ENCODE measurements at places on chromosomes 16 and 17.

DNA sequence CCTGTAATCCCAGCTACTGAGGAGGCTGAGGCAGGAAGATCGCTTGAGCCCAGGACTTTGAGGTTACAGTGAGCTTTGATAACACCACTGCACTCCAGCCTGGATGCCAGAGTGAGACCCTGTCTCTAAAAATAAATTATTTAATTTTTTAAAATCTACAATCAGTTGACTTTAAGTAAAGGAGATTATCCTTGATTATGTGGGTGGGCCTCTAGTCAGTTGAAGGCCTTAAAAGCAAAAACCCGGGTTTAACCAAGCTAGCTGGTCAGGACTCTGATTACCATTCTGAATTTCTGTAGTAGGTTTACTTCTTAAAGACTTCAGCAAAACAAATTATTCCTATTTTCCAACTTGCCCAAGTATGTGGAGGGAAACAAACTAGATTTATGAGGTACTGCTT lies 4.4 kb downstream of the RNF157 start:
- peaks cover 65% of the 10 kb centered on the region for H3K4me1 ChIP-seq
- H3K27me3 ChIP-seq = no peaks in the 10 kb centered on the region
- no peak overlapping the region for H3K27ac ChIP-seq
- no peak for DNase-seq

- H3K4me3 ChIP-seq = no peak overlapping the region
- no peak for DNase-seq
- H3K36me3 ChIP-seq = no peaks in the 10 kb centered on the region
- H3K27me3 ChIP-seq = peaks cover 9% of the 10 kb centered on the region
These were observed 16.5 kb downstream of the PITPNM3 start for GRCh38 chr17:6539871-6540270.

GRCh38 chr16:54651440-54652195 lies 279.0 kb upstream of the IRX5 start:
- H3K27me3 ChIP-seq = peaks cover 15% of the 10 kb centered on the region
- no peak overlapping the region for H3K27ac ChIP-seq
- no peak overlapping the region for H3K4me3 ChIP-seq
- no peak for DNase-seq

GRCh38 chr16:48334325-48334724 lies 50.9 kb downstream of the SIAH1 start:
- no peak for DNase-seq
- no peaks in the 10 kb centered on the region for H3K27me3 ChIP-seq
- H3K4me3 ChIP-seq = no peak overlapping the region
- peaks cover 40% of the 10 kb centered on the region for H3K36me3 ChIP-seq
- H3K4me1 ChIP-seq = peaks cover 3% of the 10 kb centered on the region

DNA sequence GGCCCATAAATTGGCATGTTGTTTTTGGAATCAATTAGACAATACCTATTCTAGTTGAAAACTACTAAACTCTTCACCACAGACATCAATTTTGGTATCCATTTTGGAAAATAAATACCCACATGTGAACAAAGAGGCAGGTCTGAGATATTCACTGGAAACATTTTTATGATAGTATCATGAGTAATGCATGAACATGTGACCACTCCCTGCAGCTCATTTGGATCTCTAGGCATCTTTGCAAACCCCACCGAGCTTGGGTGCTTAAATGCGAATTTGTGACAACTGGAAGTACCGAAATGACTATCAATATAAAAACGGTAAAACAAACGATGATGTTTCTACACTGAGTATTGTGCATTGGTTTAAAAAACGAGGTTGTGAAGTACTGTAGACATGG lies 285.2 kb downstream of the IRF8 start:
- no peak overlapping the region for H3K27ac ChIP-seq
- no peaks in the 10 kb centered on the region for H3K4me1 ChIP-seq
- no peaks in the 10 kb centered on the region for H3K36me3 ChIP-seq
- H3K27me3 ChIP-seq = no peaks in the 10 kb centered on the region
- H3K4me3 ChIP-seq = no peak overlapping the region
- DNase-seq = no peak

DNA sequence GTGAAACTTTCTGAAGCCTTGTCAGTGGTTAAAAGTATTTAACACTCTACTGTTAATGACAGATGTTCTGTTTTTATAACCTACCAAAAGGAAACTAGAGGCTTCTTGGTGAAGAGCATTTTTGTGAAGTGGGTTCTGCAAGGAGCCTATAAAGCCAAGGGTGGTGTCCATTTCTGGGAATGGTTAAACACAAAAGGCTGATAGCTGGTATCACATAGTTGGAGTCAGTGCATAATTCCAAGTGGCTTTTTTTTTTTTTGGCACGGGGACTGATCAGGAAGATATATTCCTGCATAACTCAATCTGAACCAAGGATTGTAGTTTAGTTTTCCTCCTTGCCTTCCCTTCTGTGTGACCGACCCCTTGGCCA lies 27.6 kb upstream of the KPNB1 start:
- no peak for DNase-seq
- no peak overlapping the region for H3K4me3 ChIP-seq
- H3K27me3 ChIP-seq = no peaks in the 10 kb centered on the region
- peaks cover 42% of the 10 kb centered on the region for H3K36me3 ChIP-seq
